ENCODE measurements at places on chromosomes 12 and 14. TPM values are rescaled to one million over a fixed set of nuclear protein-coding genes. Genes with fewer than 3 reads are reported as not detected.

GRCh38 chr14:88838015-88838414, 13.6 kb downstream of the TTC8 start:
- no peak for DNase-seq

- no peak for DNase-seq
These were observed 688 bp upstream of the RASSF3 start for GRCh38 chr12:64609536-64610078.

- DNase-seq: no peak
These were observed 67.2 kb downstream of the PTPRR start for GRCh38 chr12:70853326-70853725.

- no peak for DNase-seq
These were observed 183.4 kb upstream of the NRXN3 start for GRCh38 chr14:77986773-77987172.

- DNase-seq: no peak
These were observed 466.9 kb upstream of the RGS6 start for GRCh38 chr14:71465316-71465715.

GRCh38 chr14:56821805-56822610, 11.7 kb upstream of the OTX2 start:
- no peak for DNase-seq

GRCh38 chr14:100533656-100534485, 53.3 kb downstream of the BEGAIN start:
- DNase-seq: peak; percentile 45

GRCh38 chr12:107522692-107523477, 162.7 kb upstream of the PWP1 start:
- no peak for DNase-seq

DNA sequence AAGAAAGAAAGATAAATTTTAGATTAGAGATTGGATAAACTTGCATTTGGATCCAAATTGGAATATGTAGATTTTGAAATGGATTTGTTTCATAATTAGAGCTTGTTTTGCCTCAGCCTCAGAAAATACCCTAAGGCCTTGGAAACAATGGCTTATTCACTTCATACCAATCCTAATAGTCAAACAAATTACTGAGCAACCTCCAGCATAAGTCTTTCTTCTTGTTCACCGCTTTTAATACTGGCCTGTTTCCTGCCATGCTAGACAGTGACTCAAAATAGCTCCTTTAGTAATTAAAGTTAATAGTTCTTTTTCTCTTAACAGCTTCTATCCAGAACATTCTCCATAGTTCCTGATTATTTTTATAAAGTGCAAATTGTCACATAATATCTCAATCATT, 110.9 kb upstream of the DNM1L start:
- DNase-seq: no peak

- DNase-seq: no peak
These were observed 47.9 kb downstream of the PPP1R12A start for GRCh38 chr12:79886917-79887519.

- peak; percentile 73 for DNase-seq
These were observed 4.6 kb downstream of the AHNAK2 start for GRCh38 chr14:104973385-104974145.

- DNase-seq: no peak
These were observed 24.3 kb downstream of the MAPK1IP1L start for GRCh38 chr14:55075628-55076175.

GRCh38 chr12:66352197-66352596, 49.9 kb downstream of the HELB start:
- DNase-seq: no peak

DNA sequence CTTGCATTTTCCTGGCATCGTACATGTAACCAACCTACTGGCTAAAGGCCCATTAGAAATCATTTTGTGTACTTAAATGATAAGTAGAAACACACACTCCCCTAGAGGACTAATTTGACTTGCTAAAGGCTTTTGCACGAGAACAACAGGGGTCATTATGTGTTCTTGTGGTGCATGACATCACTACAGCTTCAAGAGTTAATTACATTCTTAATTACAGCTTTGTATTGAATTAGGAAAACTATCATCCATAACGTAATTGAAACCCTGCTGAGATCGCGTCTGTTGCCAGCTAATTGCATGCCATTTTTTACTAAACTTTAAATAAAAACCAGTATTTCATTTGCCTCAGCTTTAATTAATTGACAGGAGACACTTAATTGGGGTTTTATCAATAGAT, 51.4 kb downstream of the TMEM132C start:
- DNase-seq: no peak

DNA sequence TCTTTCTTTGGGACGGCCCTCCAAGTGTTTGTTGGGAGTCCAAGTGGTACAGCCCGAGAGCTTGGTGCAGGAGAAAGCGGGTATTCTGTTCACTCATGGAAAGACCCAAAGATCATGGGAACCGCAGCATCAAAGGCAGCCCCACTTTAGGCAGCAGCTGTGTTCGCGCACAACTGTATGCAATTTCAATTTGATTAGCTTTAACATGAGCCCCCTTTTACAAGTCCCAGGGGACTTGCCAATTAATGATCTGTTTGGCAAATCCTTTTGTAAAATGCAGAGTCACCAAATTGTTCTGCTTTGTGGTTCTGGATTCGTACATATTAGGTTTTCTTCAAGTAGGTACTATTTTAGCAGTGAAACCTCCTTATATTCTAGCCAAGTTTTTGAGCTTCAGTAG, 217.7 kb downstream of the AACS start:
- DNase-seq: no peak

DNA sequence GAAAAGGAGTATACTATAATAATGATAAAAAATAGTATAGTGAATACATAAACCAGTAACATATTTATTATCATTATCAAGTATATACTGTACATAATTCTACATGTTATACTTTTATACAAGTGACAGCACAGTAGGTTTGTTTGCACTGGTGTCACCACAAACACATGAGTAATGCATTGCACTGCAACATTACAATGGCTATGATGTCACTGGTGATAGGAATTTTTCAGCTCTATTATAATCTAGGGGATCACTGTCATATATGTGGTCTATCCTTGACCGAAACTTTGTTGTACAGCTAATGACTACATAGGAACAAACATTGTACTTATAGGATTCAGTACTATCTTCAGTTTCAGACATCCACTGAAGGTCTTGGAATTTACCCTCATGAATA, 165.8 kb upstream of the SYT1 start:
- no peak for DNase-seq

- no peak for DNase-seq
These were observed 67.9 kb downstream of the DPF3 start for GRCh38 chr14:72826039-72826438.

GRCh38 chr12:127717278-127717677, 549.7 kb upstream of the TMEM132C start:
- no peak for DNase-seq

DNA sequence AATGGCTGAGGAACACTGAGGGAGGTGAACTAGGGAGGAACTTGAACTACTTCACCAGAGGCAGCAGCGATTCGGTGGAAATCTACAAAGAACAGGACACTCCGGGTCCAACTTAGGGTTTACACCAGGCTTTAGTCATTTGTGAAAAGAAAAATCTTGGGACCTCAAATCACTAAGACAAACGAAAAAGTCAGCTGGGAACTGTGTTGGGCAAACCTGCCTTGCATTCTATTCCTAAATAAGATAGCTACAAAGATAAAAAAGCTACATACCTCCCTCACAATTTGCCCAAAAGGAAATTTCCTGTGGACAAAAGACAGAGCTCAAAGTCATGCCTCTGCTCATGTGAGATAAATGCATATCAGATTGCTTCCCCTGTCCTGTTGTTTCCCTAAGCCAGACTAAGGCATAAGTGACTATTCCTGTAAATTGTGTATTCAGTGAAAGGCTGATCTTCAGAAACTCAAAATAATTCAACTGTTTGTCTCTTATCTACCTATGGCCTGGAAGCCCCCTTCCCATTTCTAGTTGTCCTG, 106.6 kb downstream of the APAF1 start:
- DNase-seq: no peak

GRCh38 chr12:124862768-124863415, 772 bp downstream of the SCARB1 start:
- DNase-seq: no peak

DNA sequence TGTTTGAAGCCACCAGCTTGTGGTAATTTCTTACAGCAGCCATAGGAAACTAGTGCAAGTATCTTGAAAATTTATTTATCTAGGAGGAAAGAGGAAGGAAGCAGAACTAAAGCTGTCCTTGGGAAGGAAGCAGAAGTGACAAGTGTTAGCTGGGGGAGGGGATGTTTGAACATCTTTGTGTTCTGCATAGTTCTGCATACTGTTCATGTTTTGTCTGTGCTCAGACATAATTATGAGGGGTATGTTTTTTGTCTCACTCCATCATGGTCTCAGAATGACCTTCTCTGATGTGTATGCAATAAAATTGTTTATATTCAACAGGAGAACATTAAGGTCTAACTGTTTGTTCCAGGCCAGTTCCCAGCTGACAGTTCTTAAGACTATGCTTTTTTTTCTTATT, 606.5 kb downstream of the GALC start:
- DNase-seq: no peak

The EMP1 gene
- total RNA-seq: 99.9 TPM

The EFCAB11 gene
- total RNA-seq: 3.3 TPM

The IFT43 gene
- 25.1 TPM for total RNA-seq

The IFI27 gene
- total RNA-seq: 132 TPM

The CELA1 gene
- not detected for total RNA-seq

The MYO1H gene
- 0.78 TPM for total RNA-seq

The TMTC1 gene
- total RNA-seq: 29.1 TPM
